ENCODE measurements at places on chromosomes 5 and 9.

- DNase-seq: no peak
Measured at GRCh38 chr5:169183576-169183975, 117.4 kb downstream of the SLIT3 start.

GRCh38 chr9:16275795-16276624 is 594.5 kb downstream of the BNC2 start:
- DNase-seq: no peak

- no peak for DNase-seq
Measured at GRCh38 chr5:68382640-68383039, 167.1 kb downstream of the PIK3R1 start.

GRCh38 chr5:56815658-56816545 is 553 bp downstream of the MAP3K1 start:
- peak; percentile 46 for DNase-seq

GRCh38 chr5:133265720-133266526 is 214.1 kb downstream of the HSPA4 start:
- DNase-seq: no peak

DNA sequence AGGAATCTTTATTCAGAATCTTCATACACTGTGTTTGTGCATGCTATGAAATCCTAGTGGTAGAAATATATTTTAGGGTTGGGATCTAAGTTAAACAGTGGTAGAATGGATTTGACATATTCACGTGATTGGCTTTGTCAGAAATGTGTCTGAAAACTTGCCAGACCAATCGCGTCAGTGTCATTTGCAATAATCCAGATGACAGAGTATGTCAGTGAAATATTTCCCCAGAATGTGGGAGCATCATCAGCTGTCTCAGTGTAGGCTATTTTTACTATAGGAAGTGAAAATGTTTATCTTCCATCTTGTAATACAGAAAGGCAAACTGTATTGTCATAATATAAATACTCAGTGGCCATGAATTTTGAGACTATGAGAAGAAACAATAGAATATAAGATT is 220.6 kb upstream of the EDIL3 start:
- no peak for DNase-seq

DNA sequence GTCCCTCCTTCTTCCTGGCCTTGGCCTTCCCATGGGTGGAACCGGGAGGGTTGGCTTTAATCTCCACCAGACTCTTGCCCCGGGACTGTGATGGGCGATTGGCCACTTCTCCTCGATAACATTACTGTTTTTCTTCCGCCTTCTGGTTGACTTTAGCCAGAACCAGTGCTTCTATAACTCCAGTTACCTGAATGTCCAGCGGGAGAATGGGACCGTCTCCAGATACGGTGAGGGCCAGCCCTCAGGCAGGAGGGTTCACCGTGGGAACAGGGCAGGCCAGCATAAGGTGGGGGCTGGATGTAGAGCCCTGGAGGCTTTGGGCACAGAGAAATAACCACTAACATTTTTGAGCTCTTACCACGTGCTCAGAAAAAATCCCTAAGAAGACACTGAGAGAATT is 967 bp downstream of the ORM2 start:
- DNase-seq: no peak

DNA sequence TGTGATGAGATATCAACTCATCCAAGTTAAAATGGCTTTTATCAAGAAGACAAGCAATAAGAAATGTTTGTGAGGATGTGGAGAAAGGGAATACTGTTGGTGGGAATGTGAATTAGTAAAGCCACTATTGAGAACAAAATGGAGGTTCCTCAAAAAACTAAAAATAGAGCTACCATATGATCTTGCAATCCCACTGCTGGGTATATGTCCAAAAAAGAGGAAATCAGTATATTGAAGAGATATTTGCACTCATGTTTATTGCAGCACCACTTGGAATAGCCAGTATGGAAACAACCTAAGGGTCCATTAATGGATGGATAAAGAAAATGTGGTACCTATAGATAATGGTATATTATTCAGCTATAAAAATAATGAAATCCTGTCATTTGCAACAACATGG is 25.1 kb downstream of the PPIP5K2 start:
- no peak for DNase-seq

GRCh38 chr5:67094476-67095300 is 101.9 kb downstream of the CD180 start:
- no peak for DNase-seq

- DNase-seq: no peak
Measured at GRCh38 chr9:13963005-13963653, 350.8 kb downstream of the NFIB start.

- DNase-seq: no peak
Measured at GRCh38 chr5:57325678-57326397, 152.0 kb downstream of the GPBP1 start.

- DNase-seq: no peak
Measured at GRCh38 chr5:136717917-136718316, 352.6 kb upstream of the TRPC7 start.

DNA sequence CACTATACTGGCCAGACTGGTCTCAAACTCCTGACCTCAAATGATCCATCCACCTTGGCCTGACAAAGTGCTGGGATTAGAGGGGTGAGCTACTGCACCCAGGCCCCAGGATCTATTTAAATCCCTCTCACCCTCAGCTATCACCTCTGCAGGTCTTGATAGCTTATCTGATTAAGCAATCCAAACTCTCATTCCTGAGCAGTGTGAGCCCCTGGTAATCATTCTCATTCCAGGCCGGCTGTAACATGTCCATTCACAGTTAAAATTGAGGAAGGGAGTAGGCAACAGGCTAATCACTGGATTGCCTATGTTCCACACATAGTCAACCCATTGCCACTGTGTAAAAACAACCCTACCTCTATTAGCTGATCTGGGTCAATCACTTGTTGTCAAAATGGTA is 111.1 kb downstream of the AGTPBP1 start:
- no peak for DNase-seq

- no peak for DNase-seq
Measured at GRCh38 chr5:10151656-10152055, 98.0 kb downstream of the ATPSCKMT start.

GRCh38 chr9:114894609-114895433 is 35.6 kb downstream of the TNFSF8 start:
- DNase-seq: no peak

DNA sequence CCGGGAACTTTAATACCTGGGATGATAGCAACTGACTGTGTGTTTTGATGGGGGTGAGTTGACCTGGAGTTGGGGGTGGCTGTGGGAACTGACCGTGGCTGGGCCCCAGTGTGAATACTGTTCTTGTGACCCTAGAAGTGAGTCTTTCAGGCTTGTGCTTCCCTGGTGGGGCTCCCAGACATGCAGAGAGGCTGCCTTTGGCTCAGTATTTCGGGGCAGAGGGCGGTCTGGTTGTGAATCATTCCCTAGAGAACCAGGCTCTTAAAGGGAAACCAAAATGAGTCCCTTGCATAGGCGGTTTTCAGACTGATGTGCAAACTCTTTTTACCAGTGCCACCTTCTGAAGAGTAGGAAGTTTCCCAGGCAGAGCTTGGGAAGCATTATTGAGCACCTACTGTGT is 132.1 kb downstream of the MACROH2A1 start:
- DNase-seq: no peak

DNA sequence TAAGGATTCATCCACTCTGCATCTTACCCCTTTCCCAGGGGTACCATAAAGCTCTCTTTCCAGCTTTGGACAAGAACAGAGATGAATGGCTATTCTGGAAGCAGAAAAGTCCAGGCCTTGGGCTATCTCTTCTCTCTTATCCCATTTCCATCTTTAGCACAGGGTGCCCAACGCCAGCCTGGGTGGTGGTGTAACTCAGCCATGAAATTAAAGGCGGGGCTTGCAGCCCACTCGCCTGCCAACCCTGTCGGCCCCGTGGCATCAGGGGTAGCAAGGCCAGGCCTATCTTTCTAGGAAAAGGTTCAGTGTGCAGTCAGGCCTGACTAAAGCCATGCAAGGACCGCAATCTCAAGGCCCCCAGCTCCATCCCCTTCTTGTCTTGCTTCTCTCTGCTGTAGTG is 78.7 kb downstream of the FGF18 start:
- DNase-seq: no peak

GRCh38 chr9:127537792-127538191 is 74.3 kb upstream of the STXBP1 start:
- no peak for DNase-seq

DNA sequence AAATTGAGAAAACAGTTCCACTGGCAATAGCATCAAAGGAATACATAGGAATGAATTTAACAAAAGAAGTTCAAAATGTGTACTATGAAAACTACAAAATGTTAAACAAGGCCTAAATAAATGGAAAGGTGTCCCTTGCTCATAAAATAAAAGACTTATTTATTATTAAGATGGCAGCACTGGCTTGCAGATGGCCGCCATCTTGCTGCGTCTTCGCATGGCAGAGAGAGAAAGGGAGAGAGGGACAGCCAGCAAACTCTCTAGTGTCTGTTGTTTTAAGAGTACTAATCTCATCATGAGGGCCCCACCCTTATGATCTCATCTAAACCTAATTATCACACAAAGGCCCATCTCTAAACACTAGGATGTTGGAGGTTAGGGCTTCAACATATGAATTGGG is 47.1 kb downstream of the ABLIM3 start:
- no peak for DNase-seq

GRCh38 chr5:172509405-172509781 is 55.1 kb upstream of the SH3PXD2B start:
- DNase-seq: no peak

DNA sequence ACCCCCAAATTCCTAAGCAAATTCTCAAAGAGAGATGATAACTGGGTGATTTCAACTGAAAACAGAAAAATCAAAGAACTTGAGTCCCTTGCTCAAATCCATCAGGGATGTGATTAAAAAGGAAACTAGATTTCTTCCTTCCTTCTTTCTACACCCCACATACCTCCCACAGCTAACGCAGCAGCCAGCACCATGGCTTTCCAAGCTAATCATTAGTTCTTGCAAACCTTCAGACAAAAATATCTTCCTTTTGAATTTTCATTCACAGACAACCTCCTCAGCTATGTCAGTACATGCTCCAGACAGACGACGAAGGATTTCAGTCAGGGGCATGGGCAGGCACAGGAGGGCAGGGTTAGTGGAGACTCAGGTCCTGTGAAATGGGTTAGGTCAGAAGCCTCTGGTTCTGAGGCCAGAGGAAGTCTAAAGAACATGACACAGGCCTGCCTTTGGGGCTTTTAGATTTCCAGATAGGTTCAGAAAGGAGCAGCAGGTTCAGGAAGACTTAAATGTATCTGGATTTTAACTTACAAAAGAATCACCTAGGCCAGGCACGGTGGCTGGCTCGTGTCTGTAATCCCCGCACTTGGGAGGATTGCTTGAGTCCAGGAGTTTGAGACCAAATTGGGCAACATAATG is 173.7 kb upstream of the NFIB start:
- no peak for DNase-seq

- no peak for DNase-seq
Measured at GRCh38 chr5:40025586-40025985, 600.8 kb upstream of the DAB2 start.

GRCh38 chr5:75640826-75641225 is 29.6 kb downstream of the ANKDD1B start:
- no peak for DNase-seq

GRCh38 chr9:124771867-124772679 is 962 bp upstream of the NR6A1 start:
- peak; percentile 44 for DNase-seq

DNA sequence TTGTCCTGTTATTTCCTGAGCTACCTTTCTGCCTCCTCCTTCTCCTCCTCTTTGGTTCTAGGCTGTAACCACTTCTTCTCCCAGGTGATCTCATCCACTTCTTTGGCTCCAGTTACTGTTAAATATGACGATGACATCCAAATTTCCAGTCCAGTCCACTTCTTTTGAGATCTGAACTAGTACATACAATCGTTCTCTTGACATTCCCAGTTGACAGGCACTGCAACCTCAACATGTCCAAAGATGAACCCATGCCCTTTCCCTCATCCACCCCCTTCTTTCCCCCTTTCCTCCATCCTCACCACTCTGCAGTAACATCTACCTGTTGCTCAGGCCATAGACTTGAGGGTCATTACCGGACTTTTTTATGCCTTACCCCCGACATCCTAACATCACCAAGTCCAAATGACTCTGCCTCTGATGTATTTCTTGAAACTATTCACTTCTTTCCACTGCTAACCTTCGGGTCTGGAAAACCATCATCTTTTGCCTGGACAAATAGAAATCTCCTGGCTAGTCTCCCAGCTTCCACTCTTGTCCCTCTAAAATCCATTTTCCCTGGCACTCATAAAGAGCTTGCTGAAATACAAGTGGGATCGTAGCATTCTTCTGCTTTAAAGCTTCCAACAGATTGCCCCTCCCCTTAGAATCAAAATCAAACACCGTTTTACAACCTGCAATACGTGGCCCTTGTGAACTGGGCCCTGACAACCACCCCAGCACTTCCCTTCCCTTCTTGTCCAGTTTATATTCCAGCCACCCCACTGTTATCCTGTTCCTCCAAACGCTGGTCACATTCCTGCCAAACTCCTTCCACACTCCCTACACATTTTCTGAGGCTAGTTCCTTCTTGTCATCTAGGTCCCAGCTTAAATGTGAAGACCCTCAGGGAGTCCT is 31.5 kb downstream of the KLF9 start:
- no peak for DNase-seq

DNA sequence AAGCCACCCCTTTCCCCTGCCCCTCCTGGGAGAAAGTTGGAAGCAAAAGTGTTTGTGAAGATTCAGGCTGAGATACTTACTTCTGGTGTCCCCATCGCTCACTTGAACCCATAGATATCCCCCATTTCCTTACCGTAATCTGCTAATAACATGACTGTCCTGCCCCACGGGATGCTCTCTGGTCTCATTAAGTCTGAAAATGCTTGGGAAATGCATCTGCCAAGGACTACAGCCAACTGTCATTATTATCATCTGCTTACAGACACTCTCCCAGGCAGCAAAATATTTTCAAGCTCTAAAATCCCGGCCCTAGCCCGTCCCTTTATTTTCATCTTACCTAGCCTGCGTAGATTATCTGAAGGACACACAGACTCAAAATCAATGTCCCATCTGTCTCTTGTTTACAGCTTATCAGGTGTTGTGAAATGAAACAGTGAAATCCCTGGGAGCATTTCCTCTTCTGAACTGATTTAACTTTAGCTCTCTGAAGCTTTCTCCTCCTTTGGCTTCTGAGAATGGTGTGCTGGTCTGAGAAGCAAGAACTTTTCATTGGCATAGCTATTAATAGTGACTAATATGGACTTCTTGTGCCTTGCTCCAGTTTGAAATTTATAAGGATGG is 126.9 kb upstream of the OSMR start:
- no peak for DNase-seq

- DNase-seq: no peak
Measured at GRCh38 chr5:57258052-57258451, 84.2 kb downstream of the GPBP1 start.

Data from activated CD8-positive, alpha-beta memory T cell treated with anti-CD3 and anti-CD28 coated beads, Interleukin-2, amount 50 U/mL, for 4 hours (primary cell).